ENCODE measurements at places on chromosomes 5 and 9.
A peak's percentile ranks its signal among the peaks of the same experiment; 100 is the strongest.

DNA sequence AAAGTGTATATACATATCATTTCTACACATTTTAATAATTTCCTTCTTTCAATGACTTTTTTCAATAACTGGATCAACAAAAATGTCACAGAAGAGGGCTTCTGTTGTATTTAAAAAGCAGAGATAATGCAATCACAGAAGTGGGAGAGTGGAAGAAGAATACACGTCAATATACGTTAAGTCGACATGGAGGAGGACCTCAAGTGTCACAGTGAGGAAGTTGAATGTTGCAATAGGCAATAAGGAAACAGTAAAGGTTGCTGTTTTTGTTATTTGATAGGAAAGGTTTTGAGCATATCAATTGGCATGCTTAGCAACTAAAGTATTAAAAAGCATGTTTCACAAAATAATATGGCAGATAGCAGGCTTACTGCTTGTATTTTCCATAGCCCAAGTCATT lies 184.0 kb upstream of the NR4A3 start:
- DNase-seq, result no peak

DNA sequence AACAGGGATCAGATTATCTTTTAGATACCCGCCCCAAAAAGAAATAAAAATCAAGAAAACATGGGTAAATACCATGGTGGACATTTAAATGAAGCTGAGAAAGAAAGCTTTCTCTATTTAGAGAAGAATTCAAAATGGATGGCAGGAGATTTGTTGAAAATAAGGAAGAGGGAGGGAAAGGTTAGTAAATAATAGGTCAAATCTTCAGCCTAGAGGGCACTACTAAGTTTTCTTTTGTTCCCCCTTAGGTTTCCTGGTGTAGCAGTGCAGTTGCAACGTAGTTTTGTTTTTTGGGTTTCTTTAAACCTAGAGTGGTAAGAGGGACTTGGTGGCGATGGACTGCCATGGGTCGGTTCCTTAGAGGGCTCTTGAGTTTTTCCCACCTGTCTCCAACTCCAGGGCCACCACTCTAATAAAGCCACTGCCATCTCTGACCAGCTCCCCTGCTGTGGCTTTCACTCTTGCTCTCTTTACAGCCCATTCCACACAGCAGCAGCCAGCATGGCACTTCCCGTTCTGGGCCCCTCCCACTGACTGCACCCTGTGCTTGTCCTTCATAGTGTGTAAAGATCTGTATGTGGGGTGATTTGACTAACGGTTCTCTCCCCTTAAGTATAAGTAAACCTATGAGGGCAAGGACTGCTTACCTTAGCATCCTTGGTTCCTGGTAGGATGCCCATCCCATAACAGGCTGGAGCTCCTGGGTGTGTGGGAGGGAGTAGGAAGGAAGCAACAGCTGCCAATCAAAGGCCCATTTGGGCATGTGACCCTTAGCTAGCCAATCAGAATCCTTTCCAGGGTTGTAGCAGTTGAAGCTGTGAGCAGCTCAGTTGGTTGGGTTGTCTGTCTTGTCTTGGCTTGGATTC lies 118.3 kb downstream of the SLC1A3 start:
- no peak for DNase-seq

GRCh38 chr5:157530226-157530972 lies 45.2 kb downstream of the ADAM19 start:
- no peak for DNase-seq

DNA sequence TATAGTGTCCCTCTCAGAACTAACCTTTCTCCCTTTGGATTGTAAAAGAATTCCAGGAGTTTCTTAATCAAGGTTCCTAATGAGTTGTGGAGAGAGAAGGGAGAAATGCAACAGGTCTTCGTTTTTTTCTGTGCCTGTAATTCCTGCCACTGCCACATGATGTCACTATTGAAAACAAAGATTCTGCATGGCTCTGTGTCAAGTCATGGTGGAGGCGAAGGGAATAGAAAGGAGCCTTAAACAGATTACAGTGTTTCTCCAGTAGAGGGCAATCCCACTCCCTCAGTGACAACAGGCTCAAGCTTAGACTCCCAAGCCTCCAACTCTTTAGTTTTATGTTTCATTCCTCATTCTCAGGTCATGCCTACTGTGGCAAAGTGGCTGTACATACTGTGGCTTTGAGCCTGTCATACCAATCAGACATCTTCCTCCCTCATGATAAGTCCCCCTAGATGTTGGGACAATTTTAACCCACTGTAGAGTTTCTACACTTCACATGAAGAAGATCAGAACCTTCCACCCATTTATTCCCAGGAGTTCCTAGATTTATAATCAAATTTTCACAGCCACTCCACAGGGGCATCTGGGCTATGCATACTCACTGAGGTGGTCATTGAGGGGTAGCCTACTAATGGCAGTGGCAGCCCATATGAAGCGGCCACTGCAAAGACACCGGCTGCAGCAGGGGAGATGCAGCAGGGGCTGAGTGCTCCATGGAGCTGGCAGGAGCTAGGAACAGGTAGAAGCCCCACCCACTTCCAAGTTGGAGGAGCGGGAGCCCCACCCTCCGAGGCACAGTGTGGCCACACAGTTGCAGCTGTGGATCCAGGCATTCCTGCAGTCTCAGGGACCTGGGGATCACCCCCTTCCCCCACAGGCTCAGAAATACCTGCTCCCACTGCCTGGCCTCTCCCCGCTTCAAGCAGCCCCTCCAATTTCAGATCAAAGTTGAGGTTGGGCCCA lies 97.4 kb upstream of the TRIM32 start:
- no peak for DNase-seq

- DNase-seq, result no peak
Measured at GRCh38 chr5:89421035-89421434, 538.1 kb upstream of the MEF2C start.

DNA sequence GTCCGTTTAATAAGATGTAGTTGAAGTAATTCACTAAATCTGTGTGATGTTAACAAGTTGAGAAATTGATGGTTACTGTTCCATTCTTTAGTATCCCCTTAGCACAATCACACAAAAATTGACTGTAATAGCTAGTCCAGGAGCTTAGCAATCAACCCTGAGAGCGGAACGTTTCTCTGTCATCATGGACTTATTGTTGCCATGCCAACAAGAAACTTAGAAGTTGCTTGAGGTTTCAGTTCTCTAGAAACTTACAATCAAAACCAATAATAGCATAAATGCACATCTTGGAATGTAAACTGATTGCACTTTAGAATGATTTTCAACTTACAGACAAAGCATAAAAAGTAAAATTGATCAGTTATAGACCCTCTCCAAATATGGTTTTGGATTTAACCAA lies 125.4 kb upstream of the ANKH start:
- DNase-seq, result no peak

- DNase-seq, result peak; percentile 30
Measured at GRCh38 chr9:114592356-114592755, 4.8 kb downstream of the ATP6V1G1 start.

- peak; percentile 22 for DNase-seq
Measured at GRCh38 chr9:135701959-135702721, at the start of gene KCNT1. Gene KCNT1 (plus strand): TSS chr9:135702185. CDS start chr9:135702259, 74 bp downstream.

- DNase-seq, result no peak
Measured at GRCh38 chr9:121508415-121508814, 8.8 kb upstream of the GGTA1 start.

- DNase-seq, result no peak
Measured at GRCh38 chr5:106171708-106172107, 1499.0 kb downstream of the EFNA5 start.

- DNase-seq, result no peak
Measured at GRCh38 chr5:124956471-124957029, 210.1 kb upstream of the ZNF608 start.

GRCh38 chr9:84953252-84953773 lies 283.8 kb downstream of the NTRK2 start:
- no peak for DNase-seq

DNA sequence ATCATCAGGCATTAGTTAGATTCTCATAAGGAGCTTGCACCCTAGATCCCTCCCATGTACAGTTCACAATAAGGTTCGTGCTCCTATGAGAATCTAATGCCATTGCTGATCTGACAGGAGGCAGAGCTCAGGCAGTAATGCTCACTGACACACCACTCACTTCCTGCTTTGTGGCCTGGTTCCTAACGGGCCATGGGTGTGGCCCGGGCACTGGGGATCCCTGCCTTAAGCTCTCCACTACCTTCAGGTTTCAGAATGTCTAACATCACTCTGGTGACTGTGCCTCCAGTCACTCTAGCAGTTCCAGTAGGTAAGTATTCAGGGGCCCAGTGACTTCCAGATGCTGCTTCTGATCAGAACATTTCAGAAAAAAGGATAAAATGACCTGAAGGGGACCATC lies 152.4 kb downstream of the LRRC70 start:
- no peak for DNase-seq

DNA sequence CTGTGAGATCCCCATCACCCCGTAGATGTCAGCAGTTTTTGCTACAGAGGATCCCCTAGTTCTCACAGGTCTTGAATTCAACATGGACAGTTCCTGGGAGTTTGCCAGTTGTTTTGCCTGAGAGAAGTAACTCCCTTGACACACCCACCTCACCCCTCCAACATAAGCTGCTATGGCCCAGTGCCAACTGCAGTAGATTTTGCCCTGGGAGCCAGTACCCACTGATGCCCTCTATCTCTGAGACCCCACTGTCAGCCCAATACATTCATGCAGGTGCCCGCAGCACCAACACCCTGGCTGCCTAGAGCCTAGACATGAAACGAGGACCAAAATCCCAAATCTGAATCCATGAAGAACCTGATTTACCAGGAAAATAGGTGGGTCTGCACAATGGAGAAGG lies 583.9 kb upstream of the CTNND2 start:
- no peak for DNase-seq

GRCh38 chr5:23396346-23396745 lies 111.1 kb upstream of the PRDM9 start:
- no peak for DNase-seq

DNA sequence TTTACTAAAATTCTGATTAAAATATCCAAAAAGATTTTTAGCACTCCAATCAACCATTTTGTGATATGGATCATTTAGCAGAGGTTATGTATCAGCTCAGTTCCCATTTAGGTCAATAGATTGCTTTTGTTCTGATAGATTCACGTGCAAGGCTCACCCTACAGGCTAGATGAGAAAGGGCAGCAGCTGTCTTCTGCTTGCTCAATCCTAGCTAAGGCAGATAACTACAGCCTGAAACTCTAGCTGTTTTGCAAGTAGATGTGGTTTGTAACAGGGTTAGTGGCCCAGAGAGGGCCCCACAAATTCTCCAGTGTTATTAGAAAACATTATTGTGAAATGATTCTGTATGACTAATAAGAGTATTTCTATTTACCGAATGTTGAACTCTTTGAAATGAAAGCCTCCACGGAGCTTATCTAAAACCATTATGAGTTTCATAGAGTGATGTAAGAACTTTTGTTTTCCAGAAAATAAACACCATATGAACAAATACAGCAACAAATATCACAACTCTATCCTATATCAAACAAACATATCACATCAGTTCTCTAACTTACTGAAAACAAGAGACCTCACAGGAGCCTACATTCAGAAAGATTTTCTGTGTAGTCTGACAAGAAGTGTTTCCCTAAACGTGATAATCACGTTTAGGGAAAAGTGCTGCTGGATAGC lies 841.9 kb upstream of the ACO1 start:
- DNase-seq, result no peak

GRCh38 chr5:78974011-78974410 lies 11.1 kb downstream of the ARSB start:
- no peak for DNase-seq

GRCh38 chr5:102965653-102966052 lies 154.3 kb downstream of the GIN1 start:
- no peak for DNase-seq

GRCh38 chr5:68290847-68291246 lies 75.3 kb downstream of the PIK3R1 start:
- DNase-seq, result no peak

DNA sequence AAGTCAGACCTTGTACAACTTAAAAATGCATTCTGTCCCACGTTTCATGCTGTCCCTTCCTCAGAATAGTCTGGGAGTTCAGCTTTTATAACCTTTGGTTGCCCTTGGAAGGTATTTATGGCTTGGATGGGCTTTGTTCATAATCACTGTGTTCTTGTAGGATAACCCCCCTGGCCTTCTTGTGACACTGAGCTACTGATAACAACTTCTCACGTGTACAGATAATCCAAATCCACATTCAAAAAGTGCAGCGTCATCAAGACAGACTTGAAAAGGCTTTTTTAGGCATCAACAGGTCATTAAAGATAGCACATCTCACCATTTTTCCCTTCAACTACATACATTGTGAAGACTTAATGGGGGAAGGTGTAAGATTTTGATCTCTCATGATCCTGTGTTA lies 42.0 kb downstream of the SLC1A3 start:
- DNase-seq, result no peak

DNA sequence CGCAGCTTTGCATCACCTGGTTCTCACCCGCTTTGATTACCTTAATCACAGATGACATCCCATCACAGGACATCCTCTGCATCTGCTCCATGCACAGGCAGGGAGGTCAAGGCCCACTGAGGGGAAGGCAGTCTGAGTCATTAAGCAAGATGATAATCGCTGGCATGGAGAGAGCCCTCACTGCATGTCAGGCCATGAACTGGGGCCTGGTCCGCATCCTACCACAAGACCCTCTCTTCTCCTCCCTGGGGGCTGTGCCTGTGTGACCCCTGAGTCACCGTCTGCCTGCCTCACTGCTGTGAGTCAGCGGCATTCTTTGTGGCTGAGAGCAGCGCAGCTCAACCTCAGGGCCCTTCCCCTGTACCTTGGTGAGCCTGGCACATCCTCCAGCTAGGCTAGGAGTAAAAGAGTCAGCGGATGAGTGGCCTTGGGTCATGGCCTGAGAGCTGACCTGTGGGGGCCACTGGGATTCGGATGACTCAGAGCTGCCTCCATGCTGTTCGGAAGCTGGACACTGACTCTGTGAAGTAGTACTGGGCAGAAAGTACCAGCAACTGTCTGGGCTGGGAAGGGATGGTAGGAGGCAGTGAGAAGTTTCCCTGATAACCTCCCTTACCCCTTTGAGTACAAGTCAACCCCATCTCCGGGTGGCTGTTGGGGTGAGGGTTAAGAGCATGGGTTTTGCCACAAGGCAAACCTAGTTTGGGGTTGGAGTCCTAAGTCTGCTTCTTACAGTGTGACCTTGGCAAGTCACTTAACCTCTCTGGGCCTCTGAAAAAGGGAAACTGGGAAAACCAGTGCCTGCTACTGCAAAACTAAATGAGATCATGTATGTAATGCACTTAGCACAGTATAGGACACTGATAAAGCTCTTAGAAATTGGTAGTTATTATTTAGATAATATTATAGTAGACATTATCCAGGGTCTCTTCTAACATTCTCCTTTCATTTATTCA lies 14.6 kb upstream of the ARSI start:
- DNase-seq, result no peak
